ENCODE measurements at places on chromosomes 6 and 20.

- no peak for DNase-seq
These were observed 16.8 kb downstream of the CEP250 start for GRCh38 chr20:35472209-35472608.

- DNase-seq: no peak
These were observed 71.7 kb upstream of the TRAF3IP2 start for GRCh38 chr6:111677249-111677990.

GRCh38 chr6:119237177-119237715 is 112.3 kb downstream of the MAN1A1 start:
- no peak for DNase-seq

- no peak for DNase-seq
These were observed 112.9 kb downstream of the FOXO3 start for GRCh38 chr6:108673602-108674001.

DNA sequence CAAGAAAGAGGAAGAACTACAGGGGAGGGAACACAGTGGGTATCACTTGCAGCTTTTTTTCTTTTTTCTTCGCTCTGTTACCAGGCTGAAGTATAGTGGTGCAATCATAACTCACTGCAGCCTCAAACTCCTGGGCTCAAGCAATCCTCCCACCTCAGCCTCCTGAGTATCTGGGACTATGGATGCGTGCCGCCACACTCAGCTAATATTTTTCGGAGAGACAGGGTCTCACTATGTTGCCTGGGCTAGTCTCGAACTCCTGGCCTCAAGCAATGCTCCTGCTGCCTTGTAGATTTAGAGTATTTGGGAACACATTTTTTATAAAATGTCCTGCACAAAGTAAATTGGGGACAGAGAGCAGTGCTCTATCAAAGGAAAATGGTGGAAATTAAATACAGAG is 28.3 kb downstream of the PARD6B start:
- DNase-seq: no peak

GRCh38 chr6:15790116-15790515 is 127.3 kb upstream of the DTNBP1 start:
- DNase-seq: no peak

- no peak for DNase-seq
These were observed 414.4 kb upstream of the PLCB4 start for GRCh38 chr20:8654486-8654885.

GRCh38 chr6:29989211-29989610 is 46.9 kb downstream of the HLA-A start:
- no peak for DNase-seq
